ENCODE measurements at places on chromosomes 13 and 19.

DNA sequence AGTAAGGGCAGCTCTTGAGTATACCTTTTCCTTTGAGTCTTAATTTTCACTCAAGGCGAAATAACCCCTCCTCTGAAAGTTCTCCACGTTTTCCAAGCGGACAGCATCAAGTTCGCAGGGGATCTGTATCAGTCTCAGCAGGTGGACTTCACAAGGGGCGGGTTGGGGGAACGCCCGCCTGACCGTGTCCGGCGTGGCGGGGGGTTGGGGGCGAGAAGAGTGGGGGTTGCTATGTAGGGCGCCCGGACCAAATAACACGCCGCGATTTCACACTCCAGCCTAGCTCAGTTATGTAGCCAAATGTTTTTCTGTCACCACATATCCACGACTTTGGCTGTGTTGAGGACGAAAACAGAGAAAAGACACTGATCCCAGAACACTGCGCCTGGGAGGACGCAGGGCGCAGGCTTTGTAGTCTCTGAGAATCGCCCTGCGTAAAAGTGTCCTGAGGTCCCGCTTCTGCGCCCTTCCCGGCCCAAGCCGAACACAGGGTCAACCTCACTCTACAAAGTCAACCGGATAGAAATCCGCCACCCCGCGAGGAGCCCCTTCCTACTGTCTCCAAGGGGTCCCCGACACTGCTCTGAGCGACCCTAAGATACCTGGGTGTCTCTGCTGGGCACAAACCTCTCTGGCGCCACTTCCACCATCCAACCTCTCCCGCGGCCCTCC is 524 bp downstream of the RUBCNL start:
- no peak for DNase-seq

- no peak for DNase-seq
Observed at GRCh38 chr19:38071647-38072046, 152.4 kb downstream of the DPF1 start.

DNA sequence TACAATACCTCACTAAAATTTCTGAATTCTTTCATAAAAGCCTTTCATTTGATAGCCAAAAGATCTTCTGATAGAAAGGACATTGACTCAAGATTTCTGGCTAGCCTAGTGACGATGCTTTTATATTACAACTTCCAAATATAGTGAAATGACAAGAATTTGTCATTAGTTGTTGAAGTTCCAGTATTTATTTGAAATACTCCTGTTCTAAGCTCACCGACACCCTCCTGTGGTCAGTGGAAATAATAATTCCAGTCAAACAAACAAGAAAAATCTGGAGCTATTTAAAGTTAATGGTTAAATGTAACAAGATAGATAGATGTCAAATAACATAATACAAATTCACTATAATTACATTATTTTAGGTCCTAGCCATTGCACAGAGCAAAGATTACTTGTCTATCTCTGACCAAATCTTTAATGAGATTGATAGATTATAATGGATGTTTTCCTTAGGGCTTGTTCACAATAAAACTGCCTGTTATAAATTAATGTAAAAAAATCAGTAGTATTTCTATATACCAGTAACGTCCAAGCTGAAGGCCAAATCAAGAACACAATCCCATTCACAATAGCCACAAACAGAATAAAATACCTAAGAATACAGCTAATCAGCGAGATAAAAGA is 195.5 kb downstream of the RGCC start:
- no peak for DNase-seq

DNA sequence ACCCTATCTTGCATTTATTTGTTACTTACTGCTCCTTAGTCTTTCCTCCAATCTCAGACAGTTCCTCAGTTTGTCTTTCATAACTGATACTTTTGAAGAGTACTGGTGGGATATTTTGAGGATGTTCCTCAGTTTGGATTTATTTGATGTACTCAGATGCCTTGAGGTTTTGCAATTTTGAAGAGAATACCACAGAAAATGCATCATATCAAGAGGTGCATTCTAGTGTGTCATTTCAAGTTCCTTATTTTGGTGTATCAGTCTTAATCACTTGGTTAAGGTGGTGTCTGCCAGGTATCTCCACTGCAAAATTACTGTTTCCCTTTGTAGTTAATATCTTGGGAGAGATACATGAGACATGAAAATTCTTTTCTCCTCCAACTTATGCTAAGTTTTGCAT is 75.1 kb downstream of the URI1 start:
- DNase-seq: no peak

DNA sequence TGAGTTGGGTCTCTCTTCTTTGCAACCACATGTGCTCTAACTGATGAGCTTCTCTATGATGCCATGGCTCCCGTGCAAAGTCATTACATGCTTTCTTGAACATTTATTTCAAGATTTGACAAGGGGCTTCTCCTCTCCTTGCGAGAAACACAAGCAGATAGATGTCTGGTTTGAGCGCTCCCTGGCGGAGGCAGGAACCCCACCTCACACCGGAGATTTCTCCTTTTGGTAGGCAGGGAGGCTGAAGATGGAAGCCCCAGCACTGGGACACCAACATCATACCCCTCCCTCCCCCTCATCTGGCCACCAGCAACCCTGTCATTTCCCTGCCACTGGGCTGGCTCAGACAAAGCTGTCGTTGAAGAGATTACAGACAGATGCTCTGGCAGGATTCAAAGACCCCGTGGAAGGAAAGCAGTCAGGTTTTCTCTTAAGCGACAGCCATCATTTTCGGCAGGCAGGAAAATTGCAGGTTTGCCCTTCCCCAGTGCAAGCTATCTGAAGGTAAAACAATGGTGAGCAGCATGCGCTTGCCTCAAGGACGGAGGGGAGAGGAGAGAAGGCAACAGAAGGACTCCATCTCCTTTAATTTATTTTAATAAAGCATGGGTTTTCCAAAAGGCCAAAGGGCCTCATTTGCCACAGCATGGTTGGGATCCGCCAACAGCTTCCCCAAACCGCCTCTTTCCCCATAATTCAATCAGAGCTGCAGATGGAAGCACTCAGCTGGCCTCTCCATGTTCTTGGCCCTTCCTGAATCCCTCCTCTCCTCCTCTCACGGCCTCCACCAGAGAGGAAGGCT is 344.1 kb upstream of the TSHZ3 start:
- no peak for DNase-seq

- DNase-seq: no peak
Observed at GRCh38 chr19:31733591-31733990, 384.4 kb upstream of the TSHZ3 start.

DNA sequence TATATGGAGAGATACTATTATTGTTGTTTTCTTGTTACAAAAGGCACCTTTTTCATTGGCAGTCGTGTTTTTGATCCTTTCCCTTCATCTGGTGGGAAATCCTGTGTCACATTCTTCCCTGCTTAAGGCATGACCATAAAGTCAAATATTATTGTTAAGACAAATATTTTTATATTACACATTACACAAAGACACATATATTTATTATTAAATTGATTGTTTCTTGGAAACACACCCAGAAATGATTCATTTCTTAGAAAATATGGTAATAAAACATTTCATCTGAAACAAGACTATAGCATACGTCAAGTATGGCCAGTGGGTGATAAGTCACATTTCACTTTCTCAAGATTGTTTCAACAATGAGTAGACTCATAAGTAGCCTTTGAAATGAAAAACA is 77.3 kb downstream of the KCTD12 start:
- DNase-seq: no peak

DNA sequence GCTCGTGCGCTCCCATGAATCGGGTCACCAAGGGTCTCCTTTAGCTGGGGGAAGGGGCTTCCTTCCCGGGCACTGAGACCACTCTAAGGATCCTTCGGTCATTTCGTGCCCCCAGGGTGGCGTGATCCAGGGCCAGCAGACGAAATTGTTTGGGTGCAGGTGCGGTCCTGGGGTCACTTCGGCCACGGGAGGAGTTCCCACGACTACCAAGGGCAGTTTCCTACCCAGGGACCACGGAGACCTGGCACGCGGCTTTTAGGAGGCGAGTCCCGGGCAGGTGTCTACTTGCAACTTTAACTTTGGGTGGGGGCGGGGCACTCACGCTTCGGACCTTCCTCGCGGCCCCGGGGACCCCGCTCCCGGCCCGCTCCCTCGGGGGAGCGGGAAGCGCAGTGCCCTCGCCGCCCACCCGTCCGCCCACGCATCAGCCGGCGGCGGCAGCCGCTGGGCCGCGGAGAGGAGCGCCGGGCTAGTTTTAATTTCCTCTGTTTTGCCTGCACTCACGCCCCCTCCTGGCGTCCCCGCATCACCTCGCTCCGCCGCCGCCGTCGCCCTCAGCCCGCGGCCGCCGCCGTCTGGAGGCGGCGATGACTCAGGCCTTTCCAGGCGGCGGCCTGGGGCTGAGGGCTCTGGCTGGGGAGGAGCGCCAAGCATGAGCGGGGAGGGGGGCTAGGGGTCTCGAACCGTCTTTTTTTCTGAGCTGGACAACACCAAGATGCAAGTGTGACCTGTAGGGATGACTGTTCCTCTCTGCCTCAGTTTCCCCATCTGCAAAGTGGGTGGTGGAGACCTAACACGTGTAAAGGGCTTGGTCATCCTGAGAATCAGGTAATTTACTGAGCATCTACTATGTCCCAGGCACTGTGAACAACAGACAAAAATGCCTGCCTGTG is 21.8 kb downstream of the OLFM2 start:
- peak; percentile 51 for DNase-seq

DNA sequence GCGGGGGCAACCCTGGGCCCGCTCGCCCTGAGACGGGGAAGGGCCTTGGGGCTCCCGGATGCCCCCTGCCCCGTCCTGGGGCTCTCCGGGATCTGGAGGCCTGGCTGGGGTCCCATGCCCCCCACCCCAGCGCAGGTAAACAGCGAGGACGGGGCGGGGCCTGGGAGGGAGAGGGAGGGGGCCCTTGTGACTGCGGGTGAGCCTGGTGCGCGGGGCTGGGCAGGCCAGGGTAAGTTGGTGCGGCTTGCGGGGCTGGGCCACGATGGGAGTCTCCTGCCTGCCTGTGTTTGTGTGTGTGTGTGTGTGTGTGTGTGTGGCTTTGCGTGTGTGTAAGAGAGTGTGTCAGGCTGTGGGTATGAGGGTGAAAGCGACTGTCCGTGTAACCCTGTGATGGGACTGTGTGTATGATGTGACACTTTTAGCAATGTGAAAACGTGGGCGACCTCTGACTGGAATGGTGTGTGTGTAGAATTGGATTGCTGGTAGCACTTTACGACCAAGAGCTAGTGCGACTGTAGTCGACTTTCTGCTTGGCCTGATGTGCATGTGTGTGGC is 426 bp downstream of the KLC3 start:
- no peak for DNase-seq

DNA sequence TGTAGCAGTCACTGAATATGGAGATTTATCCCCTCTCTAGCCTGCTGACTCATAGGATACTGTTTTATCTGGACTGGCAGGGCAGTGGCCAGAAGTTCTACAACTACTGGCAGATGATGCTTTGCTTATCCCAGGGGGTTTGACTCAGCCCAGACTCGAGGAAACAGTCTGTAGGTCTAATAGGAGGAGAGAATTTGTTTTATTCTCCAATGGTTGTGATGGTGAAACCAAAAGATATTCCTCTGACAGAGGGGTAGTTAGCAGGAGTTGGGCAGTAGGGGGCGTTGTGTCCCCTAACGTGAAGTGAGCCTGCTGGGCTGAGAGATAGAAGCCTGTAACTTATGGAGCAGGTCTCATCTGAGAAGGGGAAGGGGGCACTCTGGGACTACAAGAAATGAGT is 74.9 kb downstream of the WTIP start:
- no peak for DNase-seq

DNA sequence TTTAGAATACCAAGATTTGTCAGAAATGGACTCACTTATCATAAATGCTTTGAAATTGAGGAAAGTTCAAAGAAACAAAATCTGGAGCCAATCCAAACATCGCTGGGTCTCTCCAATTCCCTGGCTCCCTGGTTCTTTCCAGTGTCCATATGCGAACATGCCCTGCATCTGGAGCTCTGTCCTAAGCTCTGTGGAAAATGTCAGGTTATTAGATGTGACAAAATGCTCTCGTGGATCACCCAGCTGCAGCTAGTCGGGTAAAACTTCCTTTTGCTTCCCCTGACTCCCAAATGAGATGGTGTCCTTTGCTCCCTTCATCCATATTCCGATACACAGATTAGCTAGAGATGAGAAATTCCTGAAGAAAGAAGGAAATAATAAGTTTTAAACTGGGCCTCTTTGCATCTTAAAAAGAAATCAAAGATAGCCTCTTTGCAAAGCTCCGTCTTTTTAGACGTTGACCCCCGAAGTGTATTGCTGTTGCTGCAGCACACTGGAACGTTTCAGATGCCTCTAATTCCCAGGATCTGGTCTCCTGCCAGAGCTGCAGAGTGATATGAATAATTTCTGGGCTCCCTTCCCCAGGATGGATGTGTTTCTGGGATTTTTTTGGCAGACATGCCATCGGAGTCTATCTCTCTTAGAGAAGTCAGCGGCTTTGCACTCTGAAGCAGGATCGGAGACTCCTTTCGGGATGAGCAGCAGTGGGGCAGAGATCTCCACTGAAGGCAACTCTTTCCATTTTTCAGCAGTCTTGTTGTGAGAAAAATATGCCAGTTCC is 102.9 kb downstream of the TEX26 start:
- no peak for DNase-seq

DNA sequence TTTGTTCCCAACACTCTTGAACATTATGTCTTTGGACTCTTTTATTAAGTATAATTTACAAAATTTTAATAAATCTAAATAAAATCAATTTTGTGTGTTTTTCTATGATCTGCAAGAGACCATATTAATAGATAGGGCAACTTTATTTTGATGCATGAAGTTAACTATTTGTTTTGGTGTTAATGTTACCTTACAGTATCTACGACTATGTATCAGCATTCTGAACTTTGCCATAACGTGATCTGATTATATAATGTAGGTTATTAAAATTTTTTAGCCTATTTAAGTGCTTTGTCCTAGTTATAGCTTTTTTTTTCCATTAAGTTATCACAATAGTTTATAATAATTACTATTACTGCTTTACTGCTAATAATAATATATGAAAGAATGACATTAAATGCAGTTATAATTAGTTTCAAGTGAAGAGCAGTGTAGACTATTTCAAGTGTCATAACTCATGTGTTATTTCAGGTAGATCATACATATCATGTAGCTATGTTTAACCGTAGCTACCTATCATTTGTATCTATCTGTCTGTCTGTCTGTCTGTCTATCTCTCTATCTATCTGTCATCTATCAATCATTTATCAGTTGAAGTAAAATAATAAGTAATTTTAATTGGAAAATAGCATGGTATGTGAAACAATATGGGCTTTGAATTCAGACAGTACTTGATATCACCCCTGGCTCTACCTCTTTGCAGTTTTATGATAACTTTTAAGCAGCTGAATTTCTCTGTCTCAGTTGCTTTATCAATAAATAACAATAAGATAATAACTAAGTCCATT is 229.7 kb downstream of the GPC5 start:
- no peak for DNase-seq

GRCh38 chr13:51278426-51279130 is 56.4 kb downstream of the FAM124A start:
- DNase-seq: no peak

GRCh38 chr13:40342901-40343300 is 323.5 kb downstream of the FOXO1 start:
- DNase-seq: no peak
